Fibroblast of skin of abdomen (primary cell): ENCODE measurements at places on chromosomes 7 and 10.

GRCh38 chr10:52729271-52730104, 43.1 kb downstream of the MBL2 start:
- peak; percentile 26 for DNase-seq

DNA sequence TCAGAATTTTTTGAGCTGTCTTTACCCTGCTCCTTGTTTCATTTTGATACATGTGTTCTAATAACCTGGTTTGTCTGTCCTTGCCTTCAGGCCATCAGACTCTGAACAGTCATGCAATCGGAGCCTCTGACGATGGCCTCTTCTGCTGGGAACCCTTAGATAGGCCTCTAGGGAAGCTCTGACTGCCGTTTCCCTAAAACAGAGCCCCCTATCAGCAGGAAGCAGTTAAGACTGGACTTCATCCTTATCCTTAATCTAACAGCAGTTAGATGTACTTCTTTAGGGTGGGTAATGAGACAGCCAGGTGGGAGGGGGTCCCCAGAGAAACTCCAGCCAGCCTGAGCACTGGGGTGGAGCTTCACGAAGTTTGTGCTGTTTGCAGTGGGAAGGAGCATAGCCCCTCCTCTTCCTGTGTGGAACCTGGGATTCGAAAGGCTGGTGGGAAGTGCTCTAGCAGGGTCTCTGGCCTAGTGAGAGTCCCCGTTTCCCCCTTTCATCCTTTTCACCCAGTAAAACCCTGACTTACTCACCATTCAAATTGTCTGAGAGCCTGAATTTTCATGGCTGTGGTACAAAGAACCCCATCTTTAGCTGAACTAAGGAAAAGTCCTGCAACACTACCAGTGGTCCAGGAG, 28.4 kb upstream of the SORCS3 start:
- no peak for DNase-seq

DNA sequence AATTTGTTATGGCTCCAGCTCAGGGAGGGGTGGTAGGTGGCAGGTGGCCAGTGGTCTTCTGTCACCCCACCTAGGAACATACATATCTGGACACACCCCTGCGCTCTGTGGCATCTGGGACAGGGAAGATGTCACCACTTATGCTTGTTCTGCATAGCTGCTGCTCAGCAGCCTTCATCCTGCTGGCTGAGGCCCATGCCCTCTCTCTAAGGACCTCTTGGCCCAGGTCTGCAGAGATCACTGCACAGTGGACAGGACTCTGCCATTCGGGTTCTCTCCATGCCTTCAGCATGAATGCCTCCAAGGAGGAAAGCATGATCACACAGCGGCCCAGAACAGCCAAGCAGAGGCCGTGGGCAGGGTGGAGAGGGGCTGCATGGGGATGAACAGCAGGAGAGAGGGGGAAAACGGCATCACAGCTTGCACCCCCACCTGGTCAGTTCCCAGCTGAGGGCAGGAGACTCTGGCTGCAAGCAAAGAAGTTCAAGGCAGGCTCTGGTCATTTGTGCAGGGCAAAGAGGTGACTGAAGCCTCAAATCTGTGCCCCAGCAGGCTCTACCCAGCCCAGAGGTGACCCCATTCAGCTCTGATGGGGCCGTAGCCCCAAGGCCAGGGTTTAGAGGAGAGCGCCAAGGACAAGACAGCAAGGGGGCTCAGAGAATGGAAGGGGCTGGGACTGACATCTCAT, 47.8 kb upstream of the GDF10 start:
- DNase-seq = no peak

GRCh38 chr7:17436126-17436525, 137.7 kb downstream of the AHR start:
- no peak for DNase-seq

GRCh38 chr7:70616211-70616610, 515.7 kb upstream of the GALNT17 start:
- DNase-seq = no peak

DNA sequence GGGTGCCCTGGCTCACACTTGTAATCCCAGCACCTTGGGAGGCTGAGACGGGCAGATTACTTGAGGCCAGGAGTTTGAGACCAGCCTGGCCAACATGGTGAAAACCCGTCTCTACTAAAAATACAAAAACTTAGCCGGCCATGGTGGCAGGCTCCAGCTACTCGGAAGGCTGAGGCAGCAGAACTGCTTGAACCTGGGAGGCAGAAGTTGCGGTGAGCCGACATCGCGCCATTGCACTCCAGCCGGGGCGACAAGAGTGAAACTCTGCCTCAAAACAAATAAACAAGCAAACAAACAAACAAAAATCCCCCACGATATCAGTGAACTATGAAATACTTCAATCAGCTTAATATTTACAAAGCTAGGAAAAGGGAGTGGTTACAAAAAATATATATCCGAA, 382.3 kb upstream of the KCND2 start:
- DNase-seq = no peak
